ENCODE measurements at places on chromosomes 2 and 18.

DNA sequence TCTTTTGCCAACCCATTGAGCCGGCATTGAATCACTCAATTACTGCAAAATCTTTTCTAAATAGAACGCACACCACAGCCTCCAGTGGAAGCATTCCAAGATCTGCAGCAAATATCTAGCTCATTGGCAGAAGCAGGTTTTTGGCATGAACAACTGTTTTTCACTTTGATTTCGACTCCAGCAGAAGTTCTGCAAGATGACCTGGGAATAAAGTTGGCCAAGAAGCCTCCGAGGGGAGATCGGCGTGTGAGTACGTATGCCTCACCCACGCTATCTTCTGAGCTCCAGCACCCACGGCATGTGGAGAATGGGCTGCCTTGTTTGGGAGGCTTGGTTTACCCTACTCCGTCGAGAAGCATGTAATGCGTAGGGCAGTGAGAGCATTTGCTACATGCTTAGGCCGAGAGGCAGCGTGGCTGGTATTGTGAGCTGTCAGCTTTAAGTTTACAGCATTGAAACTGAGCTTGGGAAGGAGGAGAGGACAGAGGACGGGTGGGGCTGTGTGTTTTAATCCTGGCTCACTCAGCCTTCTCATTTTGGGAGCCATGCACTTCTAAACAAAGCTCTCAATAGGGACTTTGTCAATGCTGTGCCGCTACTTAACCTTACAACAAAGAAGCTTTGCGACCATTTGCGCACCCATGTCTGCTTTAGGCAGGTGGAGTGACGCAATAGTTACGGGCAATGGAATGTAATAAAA, 10.5 kb downstream of the PCARE start:
- no peak for DNase-seq

GRCh38 chr2:39118786-39119499, 1.9 kb downstream of the SOS1 start:
- DNase-seq: no peak

DNA sequence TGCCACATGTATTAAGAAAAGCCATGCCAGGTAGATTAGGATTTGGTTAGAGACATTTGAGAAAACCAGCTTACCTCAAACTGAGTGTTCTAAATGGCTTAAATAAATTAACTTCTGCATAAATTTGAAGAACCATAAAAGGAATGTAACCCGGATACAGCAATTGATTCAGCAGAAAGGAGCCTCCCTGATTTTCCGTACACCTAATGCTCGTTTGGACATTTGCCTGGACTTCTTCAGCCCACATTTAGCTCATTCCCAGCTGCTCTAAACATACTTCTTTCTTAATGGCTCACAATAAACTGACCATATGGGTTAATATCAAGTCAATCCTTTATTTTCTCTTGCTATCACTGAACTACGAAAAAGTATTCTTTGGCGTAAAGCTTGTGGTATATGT, 392.4 kb downstream of the ZNF516 start:
- peak; percentile 76 for DNase-seq

DNA sequence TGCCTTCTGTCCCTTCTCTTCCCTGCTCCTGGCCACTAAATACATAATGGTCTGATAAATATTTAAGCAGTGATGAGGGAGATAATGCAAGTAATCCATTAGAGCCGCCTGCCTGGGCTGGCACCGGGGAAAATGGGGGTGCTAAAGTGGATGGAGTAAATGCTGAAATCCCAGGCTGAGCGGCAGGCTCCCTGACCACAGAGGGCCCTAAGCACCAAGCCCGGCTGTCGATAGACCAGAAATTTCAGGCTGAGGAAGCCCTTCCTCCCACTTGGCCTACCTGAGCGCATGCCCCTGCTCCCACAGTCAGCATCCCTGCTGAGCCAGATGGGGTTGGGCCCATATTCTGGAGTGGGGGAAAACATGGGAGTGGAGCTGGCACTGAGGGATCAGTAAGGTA, 197.5 kb upstream of the SKOR2 start:
- no peak for DNase-seq

- DNase-seq: no peak
Measured at GRCh38 chr2:74066491-74067203, 81.1 kb downstream of the BOLA3 start.

GRCh38 chr2:64667535-64667934, 13.8 kb upstream of the SERTAD2 start:
- no peak for DNase-seq
